ENCODE measurements at places on chromosomes 1 and 21.

GRCh38 chr1:218546314-218546713 lies 201.2 kb downstream of the TGFB2 start:
- no peak for ATAC-seq

DNA sequence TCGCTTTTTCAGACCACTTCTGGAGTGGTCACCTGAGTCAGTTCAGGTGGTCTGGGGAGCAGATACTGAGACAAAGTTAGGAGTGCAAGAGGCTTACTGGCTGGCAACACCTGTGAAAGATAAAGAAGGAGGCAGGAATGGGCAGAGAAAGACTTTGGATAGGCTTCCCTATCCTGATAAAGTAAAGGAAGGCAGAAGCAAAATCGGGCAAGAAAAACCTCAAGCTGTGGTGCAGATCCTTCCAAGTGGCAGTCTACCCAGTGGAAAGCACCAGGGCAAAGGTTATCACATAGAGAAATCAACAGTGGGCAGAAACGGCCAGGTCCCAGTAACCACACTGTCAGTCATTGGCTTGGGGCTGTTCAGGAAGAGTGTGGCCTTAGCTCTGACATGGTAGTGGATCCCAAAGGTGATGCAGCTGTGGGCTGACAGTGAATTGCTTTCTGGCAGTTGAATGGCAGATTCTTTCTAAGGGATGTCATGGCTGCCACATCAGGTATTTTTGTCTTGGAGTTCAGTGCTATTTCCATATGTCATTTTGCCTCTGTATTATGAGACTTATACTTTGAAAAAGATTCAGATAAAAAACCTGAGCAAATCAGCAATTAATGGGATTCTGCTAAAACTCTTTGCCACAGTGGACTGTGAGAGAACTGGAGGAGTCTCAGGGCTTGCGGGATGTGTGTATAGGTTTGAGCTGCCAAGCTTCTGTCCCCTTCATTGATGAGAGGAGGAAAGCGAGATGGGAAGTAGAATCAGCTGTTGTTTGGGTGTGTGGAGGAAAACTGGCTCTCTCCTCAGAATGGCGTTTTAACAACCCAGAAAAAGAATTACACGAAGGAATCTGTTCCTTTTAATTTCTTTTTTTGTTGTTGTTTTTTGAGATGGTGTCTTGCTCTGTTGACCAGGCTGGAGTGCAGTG lies 8.1 kb upstream of the CGN start:
- ATAC-seq = no peak

DNA sequence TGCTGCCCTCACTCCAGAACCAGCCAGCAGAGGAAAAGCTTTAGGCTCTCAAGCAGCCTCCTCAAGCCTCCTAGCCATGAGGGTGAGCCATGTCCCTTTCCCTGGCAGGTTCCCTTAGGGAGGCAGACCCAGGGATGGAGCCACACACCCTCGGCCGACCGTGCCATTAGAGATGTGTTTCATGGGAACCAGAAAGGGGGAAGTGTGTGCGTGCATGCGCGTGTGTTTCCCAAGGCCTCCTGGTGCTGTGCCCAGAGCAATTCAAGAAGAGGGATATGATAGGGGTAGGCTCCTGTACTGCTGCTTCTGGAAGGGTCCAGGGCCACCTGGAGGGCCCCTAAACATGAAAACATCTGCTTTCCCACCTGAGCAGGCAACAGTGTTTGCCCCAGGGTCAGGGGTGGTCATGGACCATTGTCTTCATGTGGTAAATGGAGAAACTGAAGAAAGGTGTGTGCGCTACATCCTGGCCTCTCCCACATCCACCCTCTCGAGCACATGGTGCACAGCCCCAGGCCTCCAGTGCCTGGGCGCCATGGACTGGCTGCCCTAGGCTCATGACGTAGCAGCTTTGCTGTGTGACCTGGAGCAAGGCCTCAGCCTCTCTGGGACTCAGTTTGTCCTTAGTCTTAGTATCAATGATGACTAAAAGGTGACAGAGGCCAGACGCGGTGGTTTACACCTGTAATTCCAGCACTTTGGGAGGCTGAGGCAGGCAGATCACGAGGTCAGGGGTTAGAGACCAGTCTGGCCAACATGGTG lies 48.1 kb downstream of the SYF2 start:
- no peak for ATAC-seq

GRCh38 chr21:32359719-32360260 lies 33.0 kb downstream of the URB1 start:
- no peak for ATAC-seq

GRCh38 chr1:87647430-87648177 lies 318.9 kb downstream of the LMO4 start:
- no peak for ATAC-seq

GRCh38 chr21:44424608-44425306 lies 30.6 kb upstream of the LRRC3 start:
- ATAC-seq = no peak

GRCh38 chr1:59499273-59499942 lies 202.5 kb downstream of the FGGY start:
- ATAC-seq = no peak

DNA sequence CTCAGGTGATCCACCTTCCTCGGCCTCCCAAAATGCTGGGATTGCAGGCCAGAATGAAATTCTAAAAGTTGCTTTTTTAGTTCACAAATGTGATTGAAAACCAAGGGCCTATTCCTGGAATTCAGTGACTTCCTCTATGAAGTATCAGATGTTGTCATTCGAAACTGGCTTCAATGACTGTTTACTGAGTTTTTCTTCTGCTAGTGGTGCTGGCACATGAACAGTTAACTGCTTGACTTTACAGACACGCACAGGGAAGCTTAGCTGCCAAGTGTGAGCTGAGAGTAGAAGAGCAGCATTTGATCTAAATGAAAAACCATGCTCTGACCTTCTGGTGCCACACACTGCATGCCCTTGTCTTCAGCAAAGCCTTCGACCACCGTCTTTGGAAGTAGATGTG lies 32.8 kb upstream of the AJAP1 start:
- ATAC-seq = no peak

DNA sequence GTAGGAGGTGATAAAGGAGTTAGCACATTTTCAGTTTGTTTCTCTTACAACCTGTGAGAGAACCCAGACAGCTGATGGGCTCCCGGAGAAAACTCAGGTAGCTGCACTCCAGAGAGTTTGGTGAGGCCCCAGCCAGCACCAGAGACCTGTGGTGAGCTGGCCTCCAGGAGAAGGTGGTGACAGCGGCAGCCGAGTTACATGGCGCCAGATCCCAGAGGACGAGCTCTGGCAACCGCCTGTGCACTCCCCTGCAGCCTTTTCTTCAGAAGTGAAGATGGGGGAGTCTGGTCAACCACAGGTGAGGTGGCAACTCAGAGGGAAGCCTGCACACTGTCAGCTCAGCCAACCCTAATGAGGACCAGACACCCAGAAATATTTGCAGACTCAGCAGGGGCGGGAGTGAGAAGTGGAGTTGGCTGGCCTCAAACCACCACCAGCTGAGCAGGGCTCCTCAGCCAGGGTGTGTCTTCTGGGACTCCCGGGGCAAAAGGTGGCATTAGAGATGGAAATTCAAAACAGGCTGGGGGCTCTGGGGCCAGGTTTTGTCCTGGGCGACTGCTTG lies 209.7 kb downstream of the SETD4 start:
- ATAC-seq = no peak

GRCh38 chr1:31765041-31765467 lies 914 bp upstream of the ADGRB2 start:
- ATAC-seq = no peak

DNA sequence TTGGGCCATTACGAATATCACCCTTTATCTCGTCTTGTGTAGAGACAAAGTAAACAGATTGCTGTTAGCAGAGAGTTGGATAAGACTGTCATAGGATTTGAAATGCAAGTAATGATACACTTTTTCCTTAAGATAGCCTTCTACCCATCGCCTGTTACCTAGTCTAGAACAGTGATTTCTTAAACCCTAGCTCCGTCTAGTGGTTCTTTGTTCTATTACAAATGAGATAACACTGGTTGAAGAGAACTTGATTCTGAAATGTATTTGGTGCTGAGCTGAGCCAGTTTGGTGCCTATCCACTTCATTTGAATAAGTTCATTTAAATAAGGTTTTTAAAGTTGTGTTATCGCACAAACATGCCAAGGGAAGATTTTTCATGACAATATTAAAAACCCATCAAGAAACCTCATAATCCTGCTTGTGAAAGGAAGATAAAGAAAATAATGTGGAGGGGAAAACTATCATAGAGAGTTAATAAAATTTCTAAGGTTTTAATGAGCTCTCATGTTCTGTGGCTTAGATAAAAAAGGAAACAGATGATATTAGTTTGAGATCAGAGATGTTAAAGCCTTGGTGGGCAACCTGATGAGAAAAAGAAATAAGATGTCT lies 1.5 kb upstream of the KCNH1 start:
- no peak for ATAC-seq

GRCh38 chr1:7335224-7335879 lies 435.7 kb upstream of the VAMP3 start:
- no peak for ATAC-seq

DNA sequence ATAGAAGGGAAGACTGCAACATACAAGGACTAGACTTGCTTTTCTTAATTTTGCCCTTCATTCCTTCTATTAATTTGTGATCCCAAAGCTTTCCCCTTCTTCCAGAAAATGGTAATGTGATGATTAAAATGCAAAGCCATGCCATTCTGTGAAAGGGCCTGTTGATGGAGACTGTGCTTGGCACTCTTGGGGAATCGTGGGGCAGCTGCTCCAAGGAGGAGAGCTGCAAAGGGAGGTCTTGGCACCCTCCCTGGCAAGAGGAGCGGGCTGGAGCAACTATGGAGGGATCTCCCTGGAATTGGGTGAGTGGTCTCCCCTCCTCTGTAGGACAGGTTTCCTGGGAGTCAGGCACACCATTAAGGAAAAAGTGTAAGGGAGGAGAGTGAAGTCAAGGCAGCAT lies 16.6 kb downstream of the CACNA1S start:
- no peak for ATAC-seq

DNA sequence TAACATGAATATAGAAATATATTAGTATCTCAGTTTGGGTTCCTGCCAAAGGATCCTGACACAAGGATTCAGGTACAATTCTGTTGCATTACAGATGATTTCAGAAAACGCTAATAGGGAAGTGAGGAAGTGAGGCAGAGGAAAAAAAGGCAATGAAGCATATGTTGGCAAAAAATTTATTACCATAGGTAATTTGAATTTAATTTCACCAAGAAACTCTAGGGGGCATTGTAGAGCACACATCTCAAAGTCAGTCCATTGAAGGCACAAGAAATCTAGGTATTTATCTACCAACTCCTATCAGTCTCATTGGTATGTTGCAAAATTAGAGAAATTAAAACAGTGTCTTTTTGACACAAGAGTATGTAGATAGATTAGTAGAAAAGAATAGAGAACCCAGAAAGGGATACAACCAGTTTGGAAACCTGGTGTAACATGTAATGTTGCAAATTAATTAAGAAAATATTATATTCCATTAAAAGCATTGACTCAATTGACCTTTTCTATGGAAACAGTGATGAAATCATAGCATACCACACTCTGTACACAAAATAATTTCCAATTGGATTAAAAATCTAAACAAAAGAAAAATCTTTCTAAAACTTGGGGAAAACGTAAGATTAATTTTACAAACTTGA lies 104.9 kb upstream of the SNX7 start:
- no peak for ATAC-seq

DNA sequence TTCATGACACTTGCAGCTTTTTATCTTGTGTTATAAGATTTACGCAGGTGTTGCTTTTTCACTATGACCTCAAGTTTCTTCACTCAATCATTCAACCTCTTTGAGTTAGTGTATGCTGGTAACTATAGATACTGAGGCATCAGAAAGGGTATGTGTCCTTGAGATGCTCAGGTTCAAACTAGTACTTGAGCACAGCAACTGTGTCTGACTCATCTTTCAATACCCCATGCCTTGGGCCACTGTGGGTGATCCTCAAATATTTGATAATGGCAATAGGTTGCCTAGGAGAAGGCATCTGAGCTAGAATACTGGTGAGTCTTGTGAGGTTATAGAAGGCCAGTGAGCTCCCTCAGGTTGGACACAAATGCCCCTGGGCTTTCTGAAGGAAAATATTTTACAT lies 88.1 kb upstream of the SPATA6 start:
- ATAC-seq = no peak

- no peak for ATAC-seq
These were observed 10.6 kb upstream of the F3 start for GRCh38 chr1:94552071-94552586.

DNA sequence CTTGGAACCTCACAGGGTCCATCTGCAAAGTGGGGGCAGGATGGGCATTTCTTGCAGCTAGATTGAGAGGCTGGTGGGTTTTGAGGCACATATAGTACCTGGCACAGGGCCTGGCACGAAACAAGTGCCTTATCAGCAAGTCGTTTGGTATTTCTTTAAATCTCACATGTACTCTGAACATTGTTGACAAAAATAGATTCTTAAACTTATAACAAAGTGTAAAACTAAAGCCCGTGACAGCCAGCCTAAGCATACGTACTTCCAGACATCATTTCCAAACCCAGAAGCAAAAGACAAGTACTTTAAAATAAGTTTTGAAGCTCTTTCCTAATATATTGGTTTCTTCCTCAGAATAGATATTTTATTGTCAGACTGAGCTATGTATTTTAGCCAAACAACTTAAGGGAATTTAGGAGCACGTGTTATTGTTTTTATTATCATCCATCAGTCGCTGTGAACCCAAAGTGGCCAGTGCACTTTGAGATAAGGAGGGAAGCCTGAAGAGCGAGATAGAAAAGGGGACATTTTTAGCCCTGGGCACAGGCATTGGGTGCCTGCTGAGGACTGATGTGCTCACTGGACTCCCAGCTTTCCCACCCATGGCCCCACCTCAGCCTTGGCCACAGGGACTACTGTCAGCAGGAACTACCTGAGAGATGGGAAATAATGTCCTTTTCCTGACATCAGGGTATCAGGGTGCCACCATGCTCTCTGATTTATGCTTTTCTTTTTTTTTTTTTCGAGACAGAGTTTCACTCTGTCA lies 3.0 kb downstream of the FBLIM1 start:
- no peak for ATAC-seq

- ATAC-seq = no peak
These were observed 7.0 kb upstream of the SMCP start for GRCh38 chr1:152870831-152871730.

GRCh38 chr1:210736713-210737112 lies 397.2 kb downstream of the KCNH1 start:
- no peak for ATAC-seq

DNA sequence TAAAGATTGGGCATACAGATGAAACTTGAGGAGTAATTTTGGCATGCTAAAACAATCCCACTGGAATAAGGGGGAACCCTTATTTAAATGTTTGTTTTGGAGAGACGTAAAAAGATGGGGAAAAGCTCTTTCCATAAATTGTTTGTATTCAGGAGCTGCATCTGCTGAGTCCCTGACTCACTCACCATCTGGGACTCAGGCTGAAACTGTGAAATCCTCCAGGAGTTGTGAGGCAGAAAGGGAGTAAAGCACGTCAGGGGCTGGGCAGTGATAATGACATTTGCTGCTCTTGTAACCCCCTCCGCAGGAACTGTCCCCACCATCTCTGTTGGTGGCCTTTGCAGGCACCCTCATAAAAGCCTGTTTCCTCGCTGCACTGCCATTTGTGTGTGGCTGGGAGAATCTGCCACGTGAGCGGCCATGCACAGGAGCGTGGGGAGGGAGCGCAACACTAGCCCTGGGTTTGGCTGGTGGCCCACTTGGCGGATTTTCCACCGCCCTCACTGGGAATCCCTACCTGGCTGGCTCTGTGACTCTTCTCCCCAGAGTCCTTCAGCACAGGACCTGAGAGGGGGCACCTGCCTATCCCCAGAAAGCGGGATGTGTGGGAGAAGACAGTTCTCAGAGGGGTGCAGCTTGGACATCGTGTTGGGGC lies 45.3 kb downstream of the ZSCAN20 start:
- no peak for ATAC-seq

- ATAC-seq = no peak
These were observed 1.4 kb downstream of the LDLRAD1 start for GRCh38 chr1:54016343-54017282.

GRCh38 chr1:184889902-184890301 lies 84.4 kb downstream of the NIBAN1 start:
- ATAC-seq = no peak

Measured in gastroesophageal sphincter (tissue), 4 donors.